ENCODE measurements at places on chromosomes 5 and 9.
A peak's percentile ranks its signal among the peaks of the same experiment; 100 is the strongest.

GRCh38 chr9:31847963-31848362 lies 536.5 kb upstream of the ACO1 start:
- DNase-seq: no peak

DNA sequence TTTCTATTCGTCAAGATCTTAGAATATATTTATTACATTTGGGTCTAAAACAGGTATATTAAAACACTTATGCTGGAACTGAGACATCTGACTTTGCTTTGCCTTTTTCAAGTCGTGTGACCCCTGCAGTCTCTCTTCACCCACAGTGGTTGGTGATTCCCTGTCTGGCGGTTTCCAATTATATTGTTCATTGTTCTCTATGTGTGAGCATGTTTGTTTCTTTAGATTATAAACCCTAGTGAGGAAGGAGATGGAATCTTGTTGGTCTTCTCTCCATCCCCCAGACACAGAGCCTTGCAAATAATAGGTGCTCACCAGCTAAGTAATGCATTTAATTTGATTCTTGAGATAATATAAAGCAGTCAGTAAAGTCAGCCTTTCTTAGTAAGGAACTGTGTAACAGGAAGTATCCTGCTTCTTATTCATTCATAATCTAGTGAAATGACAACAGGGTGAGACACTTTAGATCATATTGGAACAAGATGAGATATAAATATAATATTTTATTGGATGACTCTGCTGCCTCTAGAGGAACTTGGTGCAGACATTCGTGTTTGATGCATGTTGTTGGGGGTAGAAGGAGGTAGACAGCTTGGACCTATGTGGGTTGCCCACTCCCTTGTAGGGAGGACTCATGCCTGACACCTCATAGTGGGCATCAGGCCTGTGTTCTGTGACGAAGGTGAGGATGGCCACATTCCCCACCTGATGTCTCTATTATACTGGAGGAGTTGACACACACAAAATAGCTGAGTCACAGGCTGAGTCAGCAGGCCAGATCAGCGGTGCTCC lies 88.1 kb downstream of the FGF1 start:
- DNase-seq: peak; percentile 31

- no peak for DNase-seq
Measured at GRCh38 chr5:74655716-74656115, 15.2 kb upstream of the ENC1 start.

DNA sequence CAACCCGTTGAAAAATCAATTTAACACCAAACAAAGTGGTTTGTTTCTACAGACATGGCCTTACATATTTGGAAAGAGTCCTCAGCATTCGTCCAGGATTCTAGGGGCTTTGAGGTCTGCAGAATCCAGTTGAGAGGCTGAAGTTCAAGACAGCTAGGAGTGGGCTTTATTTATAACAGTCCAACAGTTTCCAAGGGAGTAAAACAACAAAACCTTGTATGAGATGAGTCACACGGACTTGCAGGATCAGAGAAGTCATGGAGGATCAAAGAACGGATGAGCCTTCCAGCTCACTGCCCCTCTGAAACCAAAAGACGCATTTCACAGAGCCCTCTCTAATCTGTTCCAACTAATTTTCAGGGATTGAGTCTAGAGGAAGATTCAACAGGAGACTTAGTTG lies 11.1 kb upstream of the ESM1 start:
- DNase-seq: no peak

DNA sequence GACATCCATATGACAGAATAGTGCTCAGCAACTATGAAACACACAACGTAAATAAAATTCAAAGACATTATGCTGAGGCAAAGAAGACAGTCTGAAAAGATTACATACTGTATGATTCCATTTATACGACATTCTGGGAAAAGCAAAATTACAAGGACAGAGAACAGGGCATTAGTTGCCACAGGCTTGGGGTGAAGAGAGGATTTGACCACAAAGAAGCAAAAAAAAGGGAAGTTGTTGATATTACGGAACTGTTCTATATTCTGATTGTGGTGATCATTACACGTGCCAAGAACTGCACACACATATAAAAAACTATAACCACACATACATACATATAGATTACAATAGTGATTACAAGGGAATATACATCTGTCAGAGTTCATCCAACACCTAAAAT lies 24.1 kb downstream of the CDK5RAP2 start:
- DNase-seq: no peak

DNA sequence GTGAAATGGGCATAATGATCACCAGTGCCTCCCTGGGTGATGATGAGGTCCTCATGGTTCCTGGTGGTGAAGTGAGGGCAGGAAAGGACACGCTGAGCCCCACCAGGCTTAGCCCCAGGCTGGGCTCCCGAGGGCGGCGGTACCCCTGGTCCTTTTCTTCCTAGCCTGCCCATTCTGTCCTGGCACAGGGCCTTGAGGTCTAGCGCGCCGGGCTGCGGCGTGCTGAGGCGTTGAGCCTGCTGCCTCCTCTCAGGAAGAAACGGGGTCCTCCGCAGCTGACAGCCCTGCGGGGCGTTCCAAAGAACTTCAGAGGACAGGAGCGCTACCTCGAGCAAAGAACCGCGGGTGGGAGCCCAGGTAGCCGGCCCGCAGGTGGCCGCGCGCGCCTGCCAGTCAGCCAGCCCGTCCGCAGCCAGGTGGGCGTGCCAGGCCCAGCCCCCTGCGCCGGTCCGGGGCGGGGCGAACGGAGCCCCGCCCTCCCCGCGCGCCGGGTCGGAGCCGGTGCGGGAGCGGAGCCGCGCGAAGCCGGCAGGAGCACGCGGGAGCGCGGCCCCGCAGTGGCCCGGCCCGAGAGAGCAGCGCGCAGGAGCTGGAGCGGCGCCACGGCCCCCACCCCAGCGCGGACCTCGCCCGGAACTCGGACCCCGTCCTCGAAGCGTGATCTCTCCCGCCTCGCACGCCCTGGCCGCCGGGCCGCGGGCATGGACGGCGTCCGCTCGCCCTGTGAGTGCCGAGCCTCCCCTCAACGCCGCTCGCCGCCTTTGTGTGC lies at the start of gene WNK2:
Gene WNK2 (plus strand): TSS at position 477 of the 769 bp plus-strand sequence. CDS start 791 bp downstream, outside the sequence.
- DNase-seq: no peak

DNA sequence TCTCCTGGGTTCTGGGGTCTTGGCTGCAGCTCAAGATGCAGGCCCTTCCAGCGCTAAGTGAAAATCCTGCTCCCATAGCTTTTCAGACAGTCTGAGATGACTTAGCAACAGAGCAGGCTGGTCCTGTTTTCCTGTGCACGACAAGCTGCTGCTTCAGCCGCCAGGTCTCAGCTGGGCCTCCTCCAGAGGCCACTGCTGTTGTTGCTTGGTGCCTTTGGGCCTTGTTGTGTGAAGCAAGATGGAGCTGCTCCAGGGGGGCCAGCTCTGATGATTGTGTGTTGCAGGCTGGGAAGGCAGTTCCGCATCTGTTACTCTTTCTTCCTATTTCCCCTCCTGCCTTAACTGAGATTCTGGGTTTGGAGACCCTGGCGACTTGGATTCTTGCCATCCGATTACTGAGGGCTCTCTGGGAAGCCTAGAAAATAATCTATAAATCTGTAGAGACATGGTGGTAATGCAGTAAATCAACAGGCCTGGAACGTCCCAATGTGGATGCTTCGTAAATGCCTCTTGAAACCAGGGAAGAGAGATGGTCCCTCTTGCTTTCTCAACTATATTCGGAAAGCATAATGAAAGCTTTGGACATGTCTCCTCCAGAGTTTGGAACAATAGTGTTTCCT lies 3.2 kb downstream of the MAP1B start:
- no peak for DNase-seq

GRCh38 chr5:108101821-108102220 lies 280.1 kb downstream of the FBXL17 start:
- no peak for DNase-seq

GRCh38 chr9:120410925-120411501 lies 169.0 kb downstream of the CDK5RAP2 start:
- no peak for DNase-seq

- no peak for DNase-seq
Measured at GRCh38 chr5:63959177-63959982, 2.9 kb downstream of the HTR1A start.

DNA sequence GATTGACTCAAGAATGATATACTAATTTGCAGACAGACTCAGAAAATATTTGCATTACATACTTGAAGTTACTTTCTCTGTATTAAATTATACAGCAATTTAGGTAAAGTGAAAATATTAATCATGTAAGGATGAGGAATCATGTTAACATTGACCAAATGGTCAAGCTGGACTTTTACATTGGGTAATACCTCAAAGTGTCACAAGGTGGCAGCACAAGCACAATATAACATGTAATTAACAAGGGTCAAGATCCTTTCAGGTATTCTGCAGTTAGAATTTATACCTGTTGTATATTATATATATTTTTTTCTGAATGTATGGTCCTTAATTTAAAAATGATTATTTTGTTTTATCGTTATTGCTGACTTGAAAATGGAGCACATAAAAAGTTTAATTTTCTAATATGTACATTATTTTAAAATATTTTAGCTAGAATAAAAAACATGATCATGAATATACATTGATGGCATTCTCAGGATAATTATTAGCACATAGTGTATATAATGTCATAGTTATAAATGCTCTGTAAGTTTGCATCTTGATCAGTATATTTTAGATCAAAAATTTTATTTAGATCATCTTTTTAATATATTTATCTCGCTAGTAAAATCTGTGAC lies 8.6 kb downstream of the HAPLN1 start:
- DNase-seq: no peak

DNA sequence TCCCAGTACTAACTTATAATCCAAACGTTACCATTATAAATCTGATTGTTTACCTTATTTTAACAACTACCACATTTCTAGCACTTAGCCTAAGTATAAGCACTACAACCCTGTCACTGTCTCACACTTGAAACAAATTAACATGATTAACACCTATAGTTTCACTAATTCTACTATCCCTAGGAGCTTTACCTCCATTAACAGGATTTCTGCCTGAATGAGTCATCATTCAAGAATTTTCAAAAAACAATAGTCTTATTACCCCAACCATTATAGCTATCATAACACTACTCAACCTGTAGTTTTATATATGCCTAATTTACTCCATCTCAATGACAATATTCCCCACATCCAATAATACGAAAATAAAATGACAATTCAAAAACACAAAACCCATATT lies 89.6 kb downstream of the INSL6 start:
- no peak for DNase-seq

GRCh38 chr9:93240891-93241334 lies 57.0 kb downstream of the WNK2 start:
- DNase-seq: no peak

DNA sequence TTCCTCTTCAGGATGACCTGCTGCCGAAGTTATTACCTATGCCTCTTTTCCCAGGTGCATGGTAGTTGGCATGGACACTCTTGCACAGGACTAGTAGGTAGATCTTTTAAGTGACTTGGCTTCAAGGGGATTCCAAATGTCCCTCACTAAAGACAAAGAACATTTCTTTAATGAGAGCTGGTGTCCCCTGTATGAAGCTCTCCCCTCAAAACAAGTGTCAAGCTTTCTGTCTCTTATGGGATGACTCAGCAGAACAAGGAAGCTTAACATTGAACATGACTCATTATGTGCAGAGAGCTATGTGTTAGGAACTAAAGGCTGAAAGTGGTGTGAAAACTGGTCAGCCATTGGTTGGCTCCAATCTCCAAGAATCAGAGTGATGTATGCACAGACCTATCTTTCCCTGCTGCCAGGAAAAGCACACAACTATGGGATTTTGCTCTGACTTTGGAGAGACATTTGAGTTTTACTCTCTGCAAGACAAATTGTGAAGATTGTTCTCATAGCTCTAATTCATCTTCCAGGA lies 120.5 kb downstream of the PRDM6 start:
- no peak for DNase-seq

- no peak for DNase-seq
Measured at GRCh38 chr5:52443187-52443586, 344.5 kb upstream of the ITGA1 start.

DNA sequence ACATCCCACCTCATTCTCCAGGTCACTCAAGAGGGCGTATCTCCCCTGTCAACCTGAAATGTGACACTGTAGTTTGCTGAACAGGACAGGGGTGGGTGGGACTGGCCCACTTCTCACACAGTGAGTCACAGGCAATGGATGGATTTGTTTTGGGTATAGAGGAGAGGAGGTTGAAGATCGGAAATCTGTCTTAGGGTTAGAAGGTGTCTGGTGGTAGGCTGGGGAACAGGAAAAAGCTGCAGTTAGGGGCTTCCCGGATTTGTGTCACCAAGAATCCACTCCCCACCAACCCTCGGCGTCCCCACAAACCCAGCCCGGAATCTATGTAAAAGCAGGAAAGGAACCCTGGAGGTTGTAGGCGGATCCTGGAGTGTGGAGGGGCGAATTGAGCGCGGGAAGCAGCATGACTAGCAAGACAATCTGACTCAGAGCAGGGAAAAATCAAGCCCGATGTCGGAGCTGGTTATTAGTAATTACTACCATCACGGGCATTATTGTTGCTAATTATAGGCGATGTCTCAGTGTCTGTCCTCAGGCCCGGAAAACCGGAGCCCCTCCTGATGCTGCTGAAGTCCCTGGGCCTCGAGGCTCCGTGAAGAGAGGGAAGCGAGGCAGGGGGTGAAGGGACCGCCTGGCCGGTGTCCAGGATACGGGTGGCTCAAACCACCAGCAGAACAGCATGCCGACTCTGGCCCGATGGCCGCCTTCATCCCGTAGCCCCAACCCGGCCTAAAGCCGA lies 1.7 kb upstream of the IRX1 start:
- no peak for DNase-seq

DNA sequence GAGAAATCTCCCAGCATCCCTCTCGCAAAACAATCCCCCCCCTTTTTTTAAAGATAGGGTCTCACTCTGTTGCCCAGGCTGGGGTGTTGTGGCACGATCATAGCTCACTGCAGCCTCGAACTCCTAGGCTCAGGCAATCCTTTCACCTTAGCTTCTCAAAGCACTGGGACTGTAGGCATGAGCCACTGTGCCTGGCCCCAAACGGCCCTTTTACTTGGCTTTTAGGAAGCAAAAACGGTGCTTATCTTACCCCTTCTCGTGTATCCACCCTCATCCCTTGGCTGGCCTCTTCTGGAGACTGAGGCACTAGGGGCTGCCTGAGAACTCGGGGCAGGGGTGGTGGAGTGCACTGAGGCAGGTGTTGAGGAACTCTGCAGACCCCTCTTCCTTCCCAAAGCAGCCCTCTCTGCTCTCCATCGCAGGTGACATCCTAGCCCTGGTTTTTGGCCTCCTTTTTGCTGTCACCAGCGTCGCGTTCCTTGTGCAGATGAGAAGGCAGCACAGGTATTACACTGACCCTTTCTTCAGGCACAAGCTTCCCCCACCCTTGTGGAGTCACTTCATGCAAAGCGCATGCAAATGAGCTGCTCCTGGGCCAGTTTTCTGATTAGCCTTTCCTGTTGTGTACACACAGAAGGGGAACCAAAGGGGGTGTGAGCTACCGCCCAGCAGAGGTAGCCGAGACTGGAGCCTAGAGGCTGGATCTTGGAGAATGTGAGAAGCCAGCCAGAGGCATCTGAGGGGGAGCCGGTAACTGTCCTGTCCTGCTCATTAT lies 6.8 kb downstream of the CA9 start:
- DNase-seq: no peak

DNA sequence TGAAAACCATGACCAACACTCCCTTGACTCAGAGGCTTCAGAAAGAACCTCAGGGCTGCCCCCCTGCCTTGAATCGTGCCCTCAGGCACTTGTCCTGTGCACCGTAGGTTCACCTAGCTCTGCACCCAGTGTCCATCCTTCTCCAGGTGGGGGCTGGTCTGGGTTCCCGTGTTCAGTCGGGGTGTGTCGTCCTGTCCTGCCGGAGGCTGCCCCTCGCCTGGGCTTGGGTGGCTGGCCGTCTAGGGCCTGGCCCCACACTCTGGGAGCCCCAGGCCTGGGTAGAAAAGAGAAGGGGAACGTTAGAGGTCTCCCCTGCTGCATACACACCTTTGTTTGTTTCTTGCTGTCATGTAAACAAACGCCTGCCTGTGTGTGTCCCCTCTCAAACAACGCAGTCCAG lies 29.3 kb downstream of the CATSPER3 start:
- DNase-seq: no peak

- DNase-seq: no peak
Measured at GRCh38 chr9:95225076-95225725, 92.3 kb downstream of the FANCC start.
